ENCODE measurements at places on chromosomes 4 and X.
A peak's percentile ranks its signal among the peaks of the same experiment; 100 is the strongest.

GRCh38 chrX:153647461-153648357, 706 bp downstream of the DUSP9 start:
- DNase-seq = no peak

DNA sequence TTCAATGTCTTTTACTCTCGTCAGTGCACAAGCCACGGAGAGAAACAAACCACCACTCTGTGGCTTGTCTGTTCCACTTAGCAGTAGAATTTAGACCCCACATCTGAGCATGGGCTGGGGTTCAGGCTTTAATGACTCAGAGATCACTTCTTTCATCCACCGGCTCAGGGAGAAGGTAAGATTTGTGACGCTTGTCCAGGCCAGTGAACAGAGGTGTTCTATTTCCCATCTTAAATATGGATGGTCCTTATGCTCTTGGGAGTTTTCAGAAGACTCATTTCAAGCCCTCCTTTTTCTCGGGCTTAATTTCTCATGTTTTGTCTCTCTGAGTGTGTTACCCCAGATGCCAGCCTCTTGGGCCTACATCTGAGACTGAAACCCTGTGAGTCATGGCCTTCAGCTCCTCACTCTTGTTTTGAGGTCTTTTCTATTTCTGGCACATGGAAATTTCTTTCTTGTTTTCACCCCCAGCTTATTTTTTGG, 127.4 kb upstream of the SFRP2 start:
- no peak for DNase-seq

DNA sequence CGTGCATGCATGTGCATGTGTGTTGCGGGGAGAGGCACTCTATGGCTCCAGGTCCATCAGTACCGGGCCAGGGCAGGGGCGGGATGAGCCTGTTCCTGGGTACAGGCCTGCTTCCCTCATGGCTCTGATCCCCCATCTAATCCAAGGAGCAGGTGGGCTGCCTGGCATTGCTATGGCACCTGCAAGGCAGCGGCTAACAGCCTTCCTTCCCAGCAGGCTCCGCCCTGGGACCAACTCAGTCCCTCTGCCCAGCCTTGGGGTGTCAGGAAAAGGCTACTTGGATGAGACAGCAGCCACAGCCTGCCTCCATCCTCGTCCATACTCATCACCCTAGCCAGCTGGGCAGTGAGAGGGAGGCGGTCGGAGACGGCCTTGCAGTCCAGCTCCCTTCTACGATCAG, 46.5 kb downstream of the PPP2R2C start:
- no peak for DNase-seq

DNA sequence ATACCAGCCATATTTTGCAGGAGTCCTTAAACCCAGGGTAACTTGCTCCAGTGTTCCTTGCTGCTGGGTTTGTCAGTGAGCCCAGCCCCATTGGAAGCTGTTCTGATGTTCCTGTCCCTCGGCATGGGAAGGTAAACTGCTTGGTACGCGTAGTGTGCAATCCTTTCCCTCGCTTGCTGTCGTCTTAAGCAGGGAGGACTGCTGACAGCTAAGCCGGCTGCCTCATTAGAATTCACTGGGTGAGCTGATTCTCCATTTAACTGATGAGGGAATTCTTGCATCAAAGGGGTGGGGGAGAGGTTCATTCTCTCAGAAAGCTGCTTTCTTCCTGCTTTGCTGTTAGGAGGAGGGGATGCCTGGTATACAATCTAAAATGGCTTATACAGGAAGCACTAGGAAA, 164.6 kb downstream of the MID1IP1 start:
- no peak for DNase-seq

DNA sequence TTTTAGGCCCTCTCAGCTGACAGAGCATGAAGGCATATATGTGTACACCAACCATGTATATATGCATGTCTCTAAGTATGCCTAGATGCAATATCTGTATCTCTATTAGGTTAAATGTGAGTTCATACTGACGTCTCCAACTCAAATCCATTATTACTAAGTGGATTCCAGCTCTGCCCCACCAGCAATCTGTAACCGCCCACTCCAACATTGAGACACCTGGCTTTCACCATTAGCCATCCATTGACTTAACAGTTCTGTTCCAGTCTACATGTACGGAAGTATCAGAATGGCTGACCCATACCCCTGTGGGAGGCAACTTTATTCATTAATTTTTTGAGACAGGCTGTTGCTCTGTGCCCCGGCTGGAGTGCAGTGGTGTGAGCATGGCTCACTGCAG, 15.0 kb upstream of the SH3TC1 start:
- DNase-seq = no peak

DNA sequence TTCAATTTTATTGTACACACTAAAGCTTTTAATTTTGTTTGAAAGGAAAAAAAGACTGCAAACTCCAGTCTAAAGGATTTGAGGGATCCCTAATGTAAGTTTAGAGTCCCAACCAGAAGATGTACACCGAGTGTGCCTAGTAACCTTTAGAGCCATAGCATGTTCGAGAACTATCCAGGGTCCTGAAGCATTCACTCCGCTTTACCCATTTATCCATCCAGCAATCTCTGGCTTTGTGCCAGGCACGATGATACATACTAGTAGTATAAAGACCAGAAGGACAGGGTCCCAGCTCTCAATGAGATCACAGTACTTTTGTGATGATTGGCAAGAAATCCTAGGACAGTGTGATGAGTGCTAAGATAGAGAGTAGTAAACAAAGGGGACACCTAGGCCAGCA, 168.7 kb downstream of the STK32B start:
- no peak for DNase-seq

- DNase-seq = no peak
Observed at GRCh38 chr4:182245041-182245440, 1.8 kb downstream of the TENM3 start.

GRCh38 chrX:31356275-31357212, 284.7 kb upstream of the FTHL17 start:
- DNase-seq = no peak

DNA sequence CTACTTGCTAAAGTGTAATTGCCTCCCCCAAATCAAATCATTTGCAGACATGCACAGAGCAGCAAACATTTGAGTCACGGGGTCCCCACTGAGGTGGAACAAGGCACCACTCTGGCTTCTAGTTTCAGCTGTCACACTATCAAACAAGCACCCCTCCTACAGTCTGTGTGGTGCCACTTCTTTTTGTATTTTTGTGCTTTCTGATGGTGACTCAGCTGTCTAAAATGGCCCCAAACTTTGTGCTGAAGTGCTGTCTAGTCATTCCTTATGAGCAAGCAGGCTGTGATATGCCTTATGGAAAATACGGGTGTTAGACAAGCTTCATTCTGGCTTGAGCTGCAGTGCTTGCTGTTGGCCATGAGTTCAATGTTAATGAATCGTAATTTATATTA, 15.4 kb downstream of the IGFBP7 start:
- DNase-seq = no peak

- DNase-seq = no peak
Observed at GRCh38 chr4:75786938-75787337, 62.6 kb downstream of the USO1 start.

DNA sequence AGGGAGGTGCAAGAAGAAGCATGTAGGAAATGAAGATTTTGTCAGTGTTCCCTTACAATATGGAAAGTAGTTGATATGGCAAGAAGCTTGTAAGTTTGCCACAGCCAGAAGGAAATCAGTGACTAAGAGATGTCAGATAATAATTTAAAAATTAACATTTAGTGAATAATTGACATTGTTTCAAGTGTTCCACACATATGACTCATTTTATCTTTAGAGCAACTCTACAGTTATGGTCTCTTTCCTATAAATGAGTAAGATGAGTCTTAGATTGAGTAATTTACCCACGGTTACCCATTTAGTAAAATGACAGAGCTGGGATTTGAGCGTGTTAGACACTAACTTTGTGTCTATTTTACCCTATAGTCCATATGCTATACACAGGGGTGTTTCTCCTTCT, 300.3 kb upstream of the IRS4 start:
- DNase-seq = no peak

- no peak for DNase-seq
Observed at GRCh38 chrX:3181846-3182245, 140.6 kb downstream of the ARSF start.

DNA sequence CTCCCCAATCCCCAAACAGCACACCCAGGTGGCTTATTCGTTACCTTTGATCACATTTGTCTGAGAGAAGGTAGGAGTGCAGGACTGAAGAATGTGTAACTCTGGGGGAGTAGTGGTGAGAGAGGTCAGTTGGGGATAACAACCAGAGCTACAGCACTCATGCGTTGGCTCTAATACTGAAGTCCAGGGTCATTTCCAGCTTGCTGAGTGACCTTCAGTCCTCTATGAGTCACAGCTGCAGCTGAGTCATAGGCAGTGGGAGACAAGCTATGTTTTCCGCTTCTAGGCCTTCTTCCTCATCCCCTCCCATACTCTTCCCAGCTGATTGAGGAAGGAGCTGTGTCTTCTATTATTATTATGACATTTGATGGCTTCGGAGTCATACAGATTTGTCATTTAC, 31.6 kb upstream of the CT47C1 start:
- DNase-seq = no peak

DNA sequence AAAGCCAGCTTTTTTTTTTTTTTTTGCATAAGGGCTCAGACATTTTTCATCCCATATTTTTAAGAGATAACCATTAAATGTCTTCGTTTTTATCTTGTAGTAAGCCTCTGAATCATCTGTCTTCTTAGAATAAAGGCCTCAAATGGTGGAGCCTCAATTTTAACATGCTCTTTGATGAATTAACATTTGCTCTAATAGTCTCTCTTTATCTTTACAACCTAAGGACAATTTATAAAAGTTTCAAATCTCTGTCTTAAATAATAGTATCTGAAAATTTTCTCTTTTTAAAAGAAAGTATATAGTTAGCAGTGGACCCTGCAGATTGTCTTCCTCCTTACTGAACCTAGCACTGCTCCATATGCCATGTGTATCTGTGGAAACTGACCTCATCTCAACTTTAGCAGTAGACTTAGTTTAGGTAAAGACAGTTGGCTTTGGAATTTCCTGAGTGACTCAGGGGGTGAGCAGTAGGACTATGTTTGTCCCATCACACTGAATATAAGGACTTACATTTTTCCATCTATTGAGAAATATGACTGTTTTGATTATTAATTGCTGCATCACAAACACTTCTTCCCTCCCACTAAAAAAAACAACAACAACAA, 1658.0 kb downstream of the STIM2 start:
- no peak for DNase-seq

DNA sequence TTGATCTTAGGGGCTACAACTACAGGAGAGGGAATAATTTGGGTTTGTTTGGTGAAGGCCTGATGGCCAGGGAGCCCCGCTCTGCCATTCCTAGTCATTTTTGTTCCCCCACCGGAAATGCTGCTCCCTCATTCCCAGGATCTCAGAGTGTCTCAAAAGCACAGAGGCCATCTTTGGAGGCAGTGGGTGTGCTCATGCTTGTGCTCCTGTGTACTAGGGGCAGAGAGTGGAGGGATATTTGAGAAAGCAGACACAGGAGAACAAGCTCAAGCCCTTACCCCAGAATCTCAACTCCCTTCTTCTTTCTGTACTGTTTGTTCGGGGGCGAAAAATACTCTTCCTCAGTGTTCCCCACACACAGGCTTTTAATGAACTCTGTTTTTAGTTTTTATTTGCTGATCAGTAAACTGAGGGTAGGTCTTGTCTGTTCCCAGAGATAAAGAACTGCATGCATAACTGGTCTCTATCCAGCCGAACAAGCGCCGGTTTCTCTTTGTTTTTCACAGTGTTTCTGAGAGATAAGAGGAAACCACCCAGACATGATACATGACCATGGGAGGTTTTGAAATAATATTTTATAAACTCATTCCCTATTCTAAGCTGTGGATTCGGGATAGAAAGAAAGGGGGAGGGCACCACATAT, 32.9 kb upstream of the XK start:
- no peak for DNase-seq

GRCh38 chr4:84579403-84579776, 3.5 kb upstream of the CDS1 start:
- DNase-seq = no peak

- DNase-seq = peak; percentile 60
Observed at GRCh38 chrX:9342561-9343051, 122.3 kb upstream of the TBL1X start.

DNA sequence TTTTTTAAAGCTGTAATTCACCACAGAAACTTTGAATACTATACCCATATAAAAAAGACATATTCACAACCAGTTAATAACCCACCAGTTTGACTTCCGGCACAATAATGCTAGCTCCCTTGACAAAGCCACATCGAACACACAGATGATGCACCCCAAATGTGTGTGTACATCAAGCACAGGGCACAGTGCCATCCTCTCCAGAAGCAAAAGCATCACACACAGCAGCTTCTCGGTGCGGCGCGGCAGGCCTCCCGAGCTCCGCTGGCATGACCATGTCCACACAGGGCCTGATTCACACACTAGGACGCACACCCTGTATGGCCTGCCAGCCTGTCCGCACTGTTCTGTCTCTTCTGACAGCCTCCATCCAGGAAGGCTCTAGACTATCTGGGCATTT, 88.0 kb downstream of the LEF1 start:
- DNase-seq = no peak

DNA sequence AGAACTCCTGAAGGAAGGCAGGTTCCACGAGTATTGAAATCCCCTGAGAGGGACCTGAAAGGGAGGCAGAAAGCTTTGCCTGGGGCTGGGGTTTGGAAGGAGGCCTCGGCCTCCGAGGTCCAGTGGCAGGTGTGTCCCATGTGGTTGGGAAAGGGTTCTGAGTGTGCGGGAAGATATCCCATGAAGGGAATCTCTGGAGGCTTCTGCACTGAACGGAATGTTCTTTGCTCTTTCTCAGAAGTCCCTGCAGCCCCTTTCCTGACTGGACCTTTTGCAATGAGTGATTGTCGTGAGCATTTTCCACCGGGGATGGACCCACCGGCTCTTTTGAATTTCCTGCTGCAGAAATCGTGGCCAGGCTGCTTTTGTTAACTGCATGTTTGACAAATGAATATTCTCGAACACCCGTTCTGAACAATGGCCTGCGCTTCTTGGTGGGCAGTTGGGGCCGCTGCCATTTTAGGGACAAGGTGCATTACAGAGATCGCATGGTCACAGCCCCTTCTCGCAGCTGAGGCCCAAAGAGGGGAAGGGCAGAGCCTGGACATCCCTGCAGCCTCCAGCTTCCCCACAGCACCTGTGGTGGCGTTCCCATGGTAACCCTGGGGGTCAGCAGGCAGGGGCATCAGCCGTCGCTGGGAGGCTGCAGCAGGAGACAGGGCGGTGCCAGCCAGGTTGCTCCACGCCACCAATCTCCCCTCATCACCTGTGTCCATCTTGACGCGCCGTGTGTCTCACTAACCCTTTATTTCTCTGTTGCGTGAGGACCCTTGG, 18.3 kb upstream of the HTRA3 start:
- DNase-seq = no peak

- no peak for DNase-seq
Observed at GRCh38 chrX:72492499-72492898, 80.1 kb downstream of the HDAC8 start.

GRCh38 chr4:89434364-89434988, 126.9 kb upstream of the GPRIN3 start:
- no peak for DNase-seq

- no peak for DNase-seq
Observed at GRCh38 chr4:77453911-77454310, 151.7 kb upstream of the CXCL13 start.

- no peak for DNase-seq
Observed at GRCh38 chr4:85925071-85925470, 434.8 kb downstream of the MAPK10 start.

GRCh38 chr4:22048323-22048722, 99.8 kb upstream of the KCNIP4 start:
- no peak for DNase-seq
